OCI-LY7 (cell line): ENCODE measurements at places on chromosomes 3 and 15. TPM values are rescaled to one million over a fixed set of nuclear protein-coding genes. Genes with fewer than 3 reads are reported as not detected.

- DNase-seq, result peak; percentile 59
These were observed 16.8 kb downstream of the ATP10A start for GRCh38 chr15:25846377-25846776.

DNA sequence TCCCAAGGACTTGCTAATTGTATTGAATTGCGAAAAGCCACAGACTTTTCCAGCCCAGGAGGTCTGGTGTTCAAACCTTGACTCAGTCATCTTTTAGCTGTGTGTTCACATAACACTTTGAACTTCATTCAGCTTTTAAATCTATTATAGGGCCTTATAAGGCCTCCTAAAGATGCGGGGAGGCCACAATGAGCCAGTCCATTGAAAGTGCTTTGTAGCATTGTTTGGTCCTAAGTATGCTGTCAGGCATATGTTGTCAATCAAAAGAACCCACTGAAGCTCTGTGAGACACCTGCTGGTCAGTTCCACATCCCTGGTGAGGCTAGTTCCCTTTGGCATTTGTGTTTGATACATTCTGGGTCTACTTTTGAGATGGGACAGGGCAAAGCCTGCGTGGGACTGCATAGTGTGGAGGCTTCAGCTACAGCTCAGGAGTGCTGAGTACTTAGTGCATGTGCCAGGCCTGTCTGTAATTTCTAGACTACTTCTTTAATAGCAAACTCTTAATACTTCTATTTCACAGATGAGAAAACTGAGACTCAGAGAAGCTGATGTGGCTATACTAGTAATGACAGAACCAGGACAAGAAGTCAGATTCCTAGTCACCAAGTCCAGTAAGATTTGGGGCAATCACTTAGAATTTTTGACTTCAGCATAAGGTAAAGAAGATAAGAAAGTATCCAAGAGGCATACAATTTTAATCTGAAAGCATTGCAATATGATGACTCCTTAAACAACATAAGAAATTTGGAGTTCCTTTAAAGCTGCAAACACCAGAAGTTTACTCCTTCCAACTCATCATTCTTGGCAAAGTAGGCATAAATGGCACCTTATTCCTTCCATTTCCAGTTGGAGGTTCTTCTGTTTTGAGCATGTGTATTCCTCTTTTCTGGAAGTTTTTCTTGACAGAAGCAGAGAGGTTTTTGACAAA lies 213.0 kb downstream of the PDCD6IP start:
- peak; percentile 59 for DNase-seq

Gene KNSTRN
- 106 TPM in 2 replicates for total RNA-seq

DNA sequence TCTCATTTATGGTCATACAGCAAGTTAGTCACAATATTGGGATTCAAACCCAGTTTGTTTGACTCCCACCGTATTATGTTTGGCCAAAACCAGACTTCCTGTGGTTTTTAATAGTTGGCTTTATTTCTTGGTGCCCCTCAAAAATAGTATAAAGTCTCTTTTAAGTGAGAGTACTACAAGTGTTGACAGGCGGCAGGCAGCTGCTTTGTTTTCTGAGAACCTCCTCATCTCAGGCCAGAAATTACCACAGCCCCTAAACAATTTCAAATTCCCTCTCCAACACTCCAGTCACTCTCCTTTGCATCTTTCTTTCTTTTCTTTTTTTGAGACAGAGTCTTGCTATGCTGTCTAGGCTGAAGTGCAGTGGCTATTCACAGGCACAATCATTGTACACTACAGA lies 121.5 kb downstream of the POLR2M start:
- no peak for DNase-seq

DNA sequence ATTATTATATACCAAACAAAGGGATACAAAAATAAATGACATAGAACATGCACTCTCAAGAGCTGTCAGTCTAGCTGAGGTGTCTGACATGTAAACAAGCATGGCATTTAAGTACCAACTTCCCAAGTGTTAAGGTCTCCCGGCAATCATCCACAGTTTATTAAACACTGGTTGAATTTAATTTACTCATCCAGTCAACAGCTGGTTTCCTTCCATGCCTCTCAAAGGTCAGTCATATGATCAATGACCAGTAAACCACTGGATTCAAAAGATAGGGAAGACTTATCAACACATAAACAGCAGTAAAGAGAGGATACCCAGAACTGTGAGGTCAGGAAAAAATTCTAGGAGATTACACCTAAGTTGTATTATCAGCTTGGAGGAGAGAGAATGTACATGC lies 80.4 kb downstream of the ADAM10 start:
- no peak for DNase-seq

Gene PRSS50
- not detected in 2 replicates for total RNA-seq

GRCh38 chr3:140563206-140563760 lies 114.6 kb upstream of the TRIM42 start:
- no peak for DNase-seq

Gene CFAP100
- total RNA-seq, result not detected in 2 replicates

DNA sequence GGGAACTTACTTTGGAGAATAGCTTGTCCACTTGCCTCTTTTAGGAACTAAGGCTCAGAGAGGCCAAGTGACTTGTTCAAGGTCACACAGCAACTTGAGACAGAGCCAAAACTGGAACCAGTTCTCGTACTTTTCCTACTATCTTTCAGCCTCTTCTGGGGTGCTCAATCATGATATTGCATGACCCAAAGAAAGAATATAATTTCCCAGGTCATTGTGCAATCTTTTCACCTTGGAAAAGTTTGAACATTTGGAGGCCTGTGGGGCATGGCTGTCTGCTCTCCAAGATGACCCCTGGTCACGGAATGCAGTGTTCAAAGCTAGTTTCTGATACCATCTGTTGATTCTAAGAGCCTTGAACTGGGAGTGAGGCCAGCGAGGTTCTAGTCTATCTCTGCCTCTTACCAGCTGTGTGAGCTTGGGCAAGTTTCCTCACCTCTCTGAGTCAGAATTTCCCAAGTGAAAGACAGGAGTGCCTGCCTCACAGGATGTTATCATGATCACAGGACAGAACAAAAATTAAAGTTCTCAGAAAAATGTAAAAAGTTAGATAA lies 89.7 kb downstream of the BDH1 start:
- no peak for DNase-seq

DNA sequence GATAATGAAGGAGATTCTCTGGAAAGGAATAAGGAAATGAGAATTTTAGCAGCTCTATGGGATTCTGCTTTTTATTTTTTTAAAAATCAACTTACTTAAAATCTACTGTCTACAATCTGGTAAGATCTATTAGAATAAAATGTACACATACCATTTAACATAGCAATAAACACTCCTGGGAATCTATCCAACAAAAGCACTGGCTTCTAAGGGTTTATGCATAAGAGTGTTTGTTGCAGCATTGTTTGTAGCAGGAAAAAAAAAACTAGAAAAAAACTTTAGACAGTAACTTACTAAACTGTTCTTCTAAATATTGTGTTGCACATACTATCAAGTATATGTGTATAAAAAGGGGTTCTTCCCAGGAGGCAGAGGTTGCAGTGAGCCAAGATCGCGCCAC lies 15.7 kb upstream of the RBP1 start:
- no peak for DNase-seq

- DNase-seq, result no peak
These were observed 160.1 kb downstream of the PDE8A start for GRCh38 chr15:85141726-85142125.

Gene PIK3CA
- total RNA-seq, result 17.8 and 19.7 TPM in 2 replicates

Gene WDR82
- total RNA-seq, result 66.2 and 67.9 TPM in 2 replicates

GRCh38 chr15:80468796-80469195 lies 64.6 kb downstream of the ARNT2 start:
- DNase-seq, result no peak

GRCh38 chr15:92677999-92678398 lies 22.4 kb upstream of the FAM174B start:
- DNase-seq, result no peak

- no peak for DNase-seq
These were observed 1.9 kb downstream of the PCOLCE2 start for GRCh38 chr3:142886940-142887339.

Gene CASR
- 0.04 TPM in 1 of 2 replicates, not detected in the other for total RNA-seq

DNA sequence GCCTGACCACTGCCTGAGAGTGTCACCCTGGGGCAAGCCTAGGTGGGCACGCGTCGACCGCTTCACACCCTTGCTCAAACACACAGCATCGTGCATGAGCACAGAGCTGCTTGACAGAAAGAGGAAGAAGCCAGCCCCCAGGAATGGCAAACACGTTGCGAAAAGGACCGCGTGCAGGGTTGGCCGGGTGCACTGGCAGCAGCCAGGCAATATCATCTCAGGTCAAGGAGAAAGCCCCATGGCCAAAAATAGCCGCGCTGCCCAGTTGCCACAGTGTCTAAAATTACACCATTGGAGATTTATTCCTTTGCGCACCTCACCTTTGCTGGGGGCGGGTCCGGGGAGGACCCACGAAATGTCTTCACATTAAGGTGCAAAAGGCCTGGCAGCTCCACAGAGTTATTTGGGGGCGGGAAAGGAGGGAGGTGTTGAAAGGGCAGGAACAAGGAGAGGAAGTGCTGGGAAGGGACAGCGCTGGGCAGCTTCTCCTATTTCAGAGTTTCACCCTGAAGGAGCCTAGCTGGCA lies 44.7 kb upstream of the NR2F2 start:
- DNase-seq, result no peak

Gene RAB27A
- 21.7 and 22.4 TPM in 2 replicates for total RNA-seq

DNA sequence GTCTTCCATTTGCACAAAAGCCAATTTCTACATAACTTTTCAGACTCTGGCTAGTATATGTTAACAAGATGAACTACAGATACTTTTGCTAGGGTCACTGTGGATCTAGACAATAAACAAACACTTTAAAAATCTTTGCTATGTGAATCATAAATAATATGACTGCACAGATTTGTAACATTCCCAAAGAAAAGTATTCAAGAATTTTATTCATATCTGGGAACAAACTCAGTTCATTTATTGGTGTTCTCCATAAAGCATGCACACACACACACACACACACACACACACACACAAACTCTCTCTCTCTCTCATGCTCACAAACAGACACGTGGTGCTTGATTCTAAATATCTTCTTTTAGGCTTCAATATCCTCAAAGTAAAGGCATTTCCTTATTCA lies 18.8 kb upstream of the THRB start:
- DNase-seq, result no peak

- DNase-seq, result no peak
These were observed 28.1 kb downstream of the CCRL2 start for GRCh38 chr3:46435081-46435726.

Gene C3orf49
- total RNA-seq, result not detected in 2 replicates

Gene ARGFX
- not detected in 2 replicates for total RNA-seq

- DNase-seq, result peak; percentile 17
These were observed 440.0 kb upstream of the PROK2 start for GRCh38 chr3:72224804-72225509.

- peak; percentile 19 for DNase-seq
These were observed 63.5 kb downstream of the SLC49A4 start for GRCh38 chr3:122858373-122858772.

Gene ITIH4
- total RNA-seq, result 2.2 and 4.6 TPM in 2 replicates

Gene SPATA12
- total RNA-seq, result 0.13 and 0.20 TPM in 2 replicates

Gene GBE1
- 18.6 and 24.4 TPM in 2 replicates for total RNA-seq

GRCh38 chr3:194277786-194278130 lies 73.4 kb downstream of the CPN2 start:
- DNase-seq, result no peak

GRCh38 chr15:92960996-92961681 lies 61.0 kb downstream of the CHD2 start:
- DNase-seq, result no peak
